ENCODE measurements at places on chromosomes 2 and 18. TPM values are rescaled to one million over a fixed set of nuclear protein-coding genes. Genes with fewer than 3 reads are reported as not detected.

ASB18 gene
- total RNA-seq: not detected

PAX3 gene
- not detected for total RNA-seq

CD226 gene
- total RNA-seq: 0.17 TPM

CROCC2 gene
- total RNA-seq: not detected

EIF2AK3 gene
- 14.2 TPM for total RNA-seq

CHRNG gene
- total RNA-seq: not detected

SLC5A7 gene
- total RNA-seq: not detected

SRSF7 gene
- 357 TPM for total RNA-seq

C2orf80 gene
- total RNA-seq: not detected

IL36G gene
- total RNA-seq: not detected

CCDC68 gene
- 5.8 TPM for total RNA-seq

ITPRIPL1 gene
- not detected for total RNA-seq

SERPINB4 gene
- total RNA-seq: 0.16 TPM

TDRD15 gene
- not detected for total RNA-seq

UGT1A9 gene
- 4.9 TPM for total RNA-seq

PLEKHA3 gene
- total RNA-seq: 11.1 TPM

PCARE gene
- total RNA-seq: not detected

GAD1 gene
- 0.79 TPM for total RNA-seq

CYS1 gene
- 1.4 TPM for total RNA-seq

DNER gene
- total RNA-seq: 9.1 TPM

MEP1B gene
- 0.15 TPM for total RNA-seq

TRABD2A gene
- total RNA-seq: 8.9 TPM

FAM210A gene
- total RNA-seq: 20.6 TPM

MAPK4 gene
- 0.07 TPM for total RNA-seq

SERPINB3 gene
- 0.11 TPM for total RNA-seq

CRYGD gene
- total RNA-seq: not detected

CCDC141 gene
- not detected for total RNA-seq

CYTIP gene
- not detected for total RNA-seq

GALNT13 gene
- 12.6 TPM for total RNA-seq

IL37 gene
- total RNA-seq: not detected

Data from A549 treated with DMSO at 1 μM for 4 hours (cell line).